ENCODE measurements at places on chromosomes 5 and 9. TPM values are rescaled to one million over a fixed set of nuclear protein-coding genes. Genes with fewer than 3 reads are reported as not detected.

TMEM171 gene
- total RNA-seq, result 4.6 TPM

SLC36A3 gene
- not detected for total RNA-seq

ADAMTS16 gene
- 1.4 TPM for total RNA-seq

CAVIN4 gene
- 0.39 TPM for total RNA-seq

ARAP3 gene
- 4.9 TPM for total RNA-seq

SEMA5A gene
- total RNA-seq, result not detected

SPINK7 gene
- total RNA-seq, result not detected

CTSV gene
- 16.3 TPM for total RNA-seq

FBXO4 gene
- total RNA-seq, result 5.4 TPM

CA9 gene
- 8.9 TPM for total RNA-seq

C5orf58 gene
- not detected for total RNA-seq

Data from A549 treated with dexamethasone at 1 μM for 4 hours (cell line).